HS-5 (cell line): ENCODE measurements at places on chromosomes 3 and 15.

DNA sequence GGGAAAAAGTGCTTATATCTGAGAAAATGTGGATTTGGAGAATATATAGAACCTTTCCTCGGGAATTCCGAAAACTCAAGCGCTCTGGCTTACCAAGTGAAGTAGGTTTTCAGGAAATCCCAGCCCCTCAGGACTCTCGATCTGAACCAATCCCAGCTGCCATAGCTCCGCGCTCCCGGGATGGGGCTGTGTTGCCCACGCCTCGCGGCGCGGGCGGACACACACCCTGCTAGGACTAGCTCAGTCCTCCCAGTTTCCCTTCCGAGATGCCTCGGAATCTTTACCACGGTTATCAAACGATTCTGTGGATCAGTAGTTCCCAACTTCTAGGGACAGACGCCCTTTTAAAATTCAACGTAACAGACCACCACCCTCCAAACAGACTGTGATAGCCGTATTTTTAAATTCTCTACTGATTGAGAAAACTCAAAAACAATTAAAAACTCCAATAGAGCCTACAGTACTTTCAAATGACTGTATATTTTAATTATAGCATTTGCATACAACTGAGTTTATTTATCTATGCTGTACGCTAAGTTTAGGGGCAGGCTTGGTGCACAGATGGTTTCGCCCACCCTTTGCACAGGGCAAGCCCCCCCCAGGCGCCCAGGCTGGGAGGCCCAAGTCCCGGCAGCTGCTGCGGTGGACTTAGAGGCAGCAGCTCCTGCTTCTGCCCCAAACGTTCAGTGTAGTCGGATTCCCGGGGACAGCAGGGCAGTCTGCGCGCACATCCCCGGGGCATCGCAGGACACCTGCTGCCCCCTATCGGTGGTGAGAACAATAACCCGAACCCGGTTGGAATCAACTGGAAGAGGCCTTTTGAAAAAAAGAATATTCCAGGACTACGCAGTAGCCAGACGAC is 52.3 kb downstream of the CCDC54 start:
- DNase-seq = peak; percentile 25

- no peak for DNase-seq
Observed at GRCh38 chr3:73094129-73094528, 32.7 kb downstream of the EBLN2 start.

DNA sequence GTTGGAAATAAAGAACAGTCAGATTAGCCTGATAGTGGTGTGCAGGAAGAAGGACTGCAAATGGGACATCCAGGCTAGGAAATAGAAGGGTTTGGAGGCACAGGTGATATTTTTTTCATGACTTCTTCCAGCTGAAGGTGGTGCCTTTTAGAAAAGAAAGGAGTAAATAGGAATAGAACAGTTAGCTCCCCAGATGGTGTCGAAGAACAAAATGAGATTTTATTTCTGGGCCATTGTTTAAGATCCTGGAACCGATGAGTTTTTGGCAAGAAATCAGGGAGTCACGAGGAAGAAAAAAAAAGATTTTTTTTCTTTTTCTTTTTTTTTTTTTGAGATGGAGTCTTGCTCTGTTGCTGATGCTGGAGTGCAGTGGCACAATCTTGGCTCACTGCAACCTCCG is 9.8 kb upstream of the NCK1 start:
- no peak for DNase-seq

- DNase-seq = no peak
Observed at GRCh38 chr3:105388176-105388575, 21.5 kb downstream of the ALCAM start.

- DNase-seq = no peak
Observed at GRCh38 chr3:172084871-172085556, 45.6 kb downstream of the FNDC3B start.

GRCh38 chr3:197736010-197736490 is 654 bp downstream of the RUBCN start:
- no peak for DNase-seq

GRCh38 chr3:67601919-67602608 is 52.3 kb downstream of the SUCLG2 start:
- no peak for DNase-seq

DNA sequence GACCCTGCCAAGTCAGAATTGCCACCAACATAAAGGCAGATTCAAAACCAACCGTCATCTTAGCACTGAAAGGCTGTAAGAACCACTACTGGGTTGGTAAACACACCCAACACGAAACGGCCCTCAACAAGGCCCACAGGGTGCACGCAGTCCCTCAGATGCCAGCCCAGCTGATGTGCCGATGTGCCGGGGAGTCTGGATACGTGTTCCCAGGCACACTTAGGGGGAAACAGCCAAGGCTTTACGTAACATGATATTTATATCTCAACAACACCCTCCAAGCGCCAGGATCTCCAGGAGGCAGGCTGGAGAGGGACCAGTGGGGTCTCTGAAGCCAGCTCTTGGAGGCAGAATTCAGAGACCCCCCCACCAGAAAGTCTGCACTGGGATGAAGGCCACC is 14.2 kb downstream of the POC1A start:
- DNase-seq = no peak
